ENCODE measurements at places on chromosomes 12 and 14.

- DNase-seq = no peak
These were observed 7.7 kb downstream of the PPP1R3E start for GRCh38 chr14:23294734-23295561.

GRCh38 chr12:124993626-124994436, at the start of gene BRI3BP:
Gene BRI3BP (plus strand): TSS chr12:124993645. CDS start chr12:124993791, 146 bp downstream.
- no peak for DNase-seq

DNA sequence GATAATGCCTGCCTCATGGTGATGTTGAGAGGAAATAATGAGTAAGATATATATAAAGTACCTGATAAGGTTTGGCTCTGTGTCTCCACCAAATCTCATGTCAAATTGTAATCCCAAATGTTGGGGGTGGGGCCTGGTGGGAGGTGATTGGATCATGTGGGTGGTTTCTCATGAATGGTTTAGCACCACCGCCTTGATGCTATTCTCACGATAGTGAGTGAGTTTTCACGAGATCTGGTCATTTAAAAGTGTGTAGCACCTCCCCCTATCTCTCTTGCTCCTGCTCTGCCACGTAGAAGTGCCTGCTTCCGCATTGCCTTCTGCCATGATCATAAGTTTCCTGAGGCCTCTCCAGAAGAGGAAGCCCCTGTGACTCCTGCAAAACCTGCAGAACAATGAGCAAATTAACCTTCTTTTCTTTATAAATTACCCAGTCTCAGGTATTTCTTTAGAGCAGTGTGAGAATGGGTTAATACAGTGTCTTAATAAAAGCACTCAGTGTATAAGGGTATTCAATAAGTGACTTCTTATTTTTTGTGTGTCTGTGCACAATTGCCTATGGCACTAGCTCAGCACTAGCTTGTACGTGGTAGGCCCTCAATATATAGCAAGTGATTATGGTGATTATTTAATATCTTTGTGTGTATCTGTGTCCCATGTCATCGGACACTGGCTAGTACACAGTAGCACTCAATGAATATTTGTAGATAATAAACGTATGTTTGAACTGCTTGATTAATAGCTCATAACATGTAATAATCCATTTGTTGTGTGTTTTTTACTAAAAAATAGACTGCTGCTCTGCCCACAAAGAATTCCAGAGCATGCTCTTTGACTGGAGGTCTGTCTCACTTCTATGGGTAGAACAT, 138.1 kb upstream of the LMNTD1 start:
- no peak for DNase-seq

GRCh38 chr12:90832427-90832826, 122.5 kb downstream of the CCER1 start:
- no peak for DNase-seq

DNA sequence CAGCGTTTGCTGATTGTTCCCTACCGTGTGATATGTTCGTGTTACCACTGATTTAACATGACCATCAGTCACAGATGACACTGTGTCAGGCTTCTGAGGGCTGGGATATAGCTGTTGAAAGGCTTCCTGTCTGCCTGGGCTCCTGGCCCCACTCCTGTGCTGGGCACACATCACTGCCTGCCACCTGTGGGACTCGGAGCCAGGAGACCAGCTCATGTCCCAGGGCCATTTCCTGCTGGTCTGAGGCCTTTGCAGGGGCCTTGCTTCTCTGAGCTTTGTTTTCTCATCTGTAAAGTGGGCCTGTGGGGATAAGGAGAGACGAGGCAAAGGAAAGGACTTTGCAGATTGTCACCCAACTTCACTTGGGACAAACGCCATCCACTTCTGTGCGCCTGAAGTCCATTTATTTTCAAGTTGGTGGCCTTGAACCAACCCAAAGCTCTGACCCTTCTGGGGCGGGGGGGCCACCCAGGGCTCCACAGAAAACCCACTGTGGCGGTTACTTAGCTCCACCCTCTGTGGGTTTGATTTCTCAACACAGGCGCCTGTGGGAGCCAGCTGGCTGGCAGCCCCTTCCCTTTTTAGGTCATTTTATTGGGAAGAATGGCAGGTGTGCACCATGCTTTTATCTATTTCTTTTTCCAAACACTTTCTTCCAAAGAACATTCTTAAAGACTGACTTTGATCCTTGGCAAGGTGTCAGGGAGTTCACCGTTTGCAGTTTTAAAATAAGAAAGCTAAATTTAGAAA, 54.1 kb downstream of the BEGAIN start:
- no peak for DNase-seq

GRCh38 chr12:5268424-5269210, 163.3 kb upstream of the NTF3 start:
- no peak for DNase-seq

DNA sequence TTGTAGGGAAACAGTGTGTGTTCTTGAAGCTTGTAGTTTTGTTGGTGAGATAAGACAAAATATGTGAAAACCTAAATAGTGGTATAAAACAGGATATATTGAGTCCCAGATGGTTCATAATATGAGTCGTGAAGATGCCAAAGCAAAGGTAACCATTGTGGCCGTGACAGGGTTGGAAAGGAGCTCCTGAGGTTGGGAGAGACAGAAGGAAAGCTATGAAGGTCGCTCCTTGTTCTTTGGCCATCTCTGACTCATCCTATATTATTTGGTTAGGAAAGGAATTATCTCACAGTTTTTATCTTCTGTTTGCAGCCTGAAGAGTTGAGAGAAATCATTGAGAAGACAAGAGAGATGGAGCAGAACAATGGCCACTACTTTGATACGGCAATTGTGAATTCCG, 27.1 kb downstream of the ATP6V1D start:
- no peak for DNase-seq

GRCh38 chr12:614411-614970, 48.8 kb downstream of the NINJ2 start:
- no peak for DNase-seq

- no peak for DNase-seq
These were observed 223.1 kb downstream of the RAD51B start for GRCh38 chr14:68042586-68043210.

GRCh38 chr14:51897791-51898355, 37.5 kb downstream of the GNG2 start:
- no peak for DNase-seq

GRCh38 chr12:106032623-106032925, 106.2 kb downstream of the NUAK1 start:
- no peak for DNase-seq

DNA sequence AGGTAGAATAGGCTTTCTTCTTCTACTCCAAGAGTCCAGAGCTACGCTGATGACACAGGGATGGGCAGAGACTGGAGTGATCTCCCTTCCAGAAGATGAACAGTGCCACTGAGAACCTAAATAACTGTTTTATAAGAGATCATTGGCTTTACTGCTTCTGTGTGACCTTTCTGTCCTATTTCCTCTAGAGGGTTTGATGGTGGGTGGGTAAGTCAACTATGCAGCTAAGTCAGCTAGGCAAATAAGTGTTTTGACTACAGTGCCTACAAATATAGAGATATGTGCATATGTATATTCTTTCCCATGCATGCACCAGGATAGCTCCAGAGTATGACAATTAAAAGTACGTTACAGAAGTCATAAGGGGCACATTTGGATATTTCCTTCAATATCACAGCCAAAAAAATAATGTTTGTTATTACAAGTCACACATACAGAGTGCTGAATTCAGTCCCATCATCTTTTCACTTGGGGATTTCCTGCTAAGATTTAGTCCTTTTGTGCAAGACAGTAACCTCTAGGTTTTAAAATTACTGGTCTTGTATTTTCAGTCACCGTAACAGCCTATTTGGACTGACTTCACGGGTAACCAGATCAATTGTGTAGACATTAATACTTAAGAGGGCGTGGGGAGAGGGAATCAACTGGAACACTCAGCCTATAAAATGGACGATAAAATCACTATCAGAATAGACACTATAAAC, 412.6 kb upstream of the SOX5 start:
- no peak for DNase-seq

GRCh38 chr12:124919521-124920352, 5.3 kb upstream of the UBC start:
- no peak for DNase-seq

DNA sequence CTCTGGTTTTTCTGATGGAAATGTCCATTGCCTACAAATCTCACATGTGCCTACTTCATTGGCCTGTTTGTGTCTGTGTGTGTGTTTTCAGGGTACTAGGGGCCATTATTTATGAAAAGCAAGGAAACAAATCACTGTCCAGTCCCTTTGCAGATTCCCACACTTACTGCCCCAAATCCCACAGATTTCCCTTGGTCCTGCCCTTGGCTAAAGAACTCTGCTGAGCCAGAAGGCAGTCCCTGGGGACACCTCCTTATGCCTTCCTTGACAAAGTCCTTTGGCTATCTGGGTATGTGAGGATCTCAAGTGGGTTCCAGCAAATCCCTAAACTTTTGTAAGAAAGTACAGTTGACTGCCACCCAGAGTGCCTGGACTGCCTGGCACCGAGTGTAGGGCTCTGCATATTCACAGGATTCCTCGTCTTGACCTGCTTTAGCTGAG, 388.1 kb downstream of the BCAT1 start:
- no peak for DNase-seq

GRCh38 chr14:31414190-31414833, 6.0 kb downstream of the HEATR5A start:
- no peak for DNase-seq

- DNase-seq = no peak
These were observed 225.6 kb downstream of the VRK1 start for GRCh38 chr14:97022741-97023140.

DNA sequence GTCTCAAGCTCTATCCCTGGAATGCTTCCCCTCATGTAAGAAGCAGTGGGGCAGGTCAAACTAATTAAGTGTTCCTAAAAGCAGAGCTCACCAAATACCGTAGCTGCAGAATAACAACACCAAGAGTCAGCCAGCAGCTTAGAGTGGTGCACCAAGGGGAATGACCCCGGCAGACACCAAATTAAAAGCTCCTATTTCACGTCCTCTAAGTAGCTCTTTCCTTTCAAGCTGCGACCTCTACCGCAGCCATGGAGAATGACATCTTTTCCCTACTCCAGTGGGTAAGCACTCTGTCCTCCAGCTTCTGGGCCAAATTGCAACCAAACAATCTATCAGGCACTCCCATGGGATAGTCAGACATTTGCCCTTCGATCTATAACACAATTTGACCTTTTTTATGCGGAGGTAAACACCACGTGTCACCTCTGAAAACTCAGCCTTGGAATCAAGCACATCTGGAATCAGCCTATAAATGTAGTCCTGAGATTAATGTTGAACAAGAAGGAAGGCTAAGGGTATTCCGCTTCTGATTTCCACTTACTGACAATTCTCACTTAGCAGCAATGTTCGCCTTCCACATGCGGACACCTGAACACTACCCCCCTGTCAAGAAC, 67.6 kb upstream of the CDKN3 start:
- no peak for DNase-seq

- no peak for DNase-seq
These were observed 28.5 kb downstream of the JDP2 start for GRCh38 chr14:75456069-75456996.

GRCh38 chr14:33617154-33617553, 333.7 kb downstream of the EGLN3 start:
- DNase-seq = no peak

DNA sequence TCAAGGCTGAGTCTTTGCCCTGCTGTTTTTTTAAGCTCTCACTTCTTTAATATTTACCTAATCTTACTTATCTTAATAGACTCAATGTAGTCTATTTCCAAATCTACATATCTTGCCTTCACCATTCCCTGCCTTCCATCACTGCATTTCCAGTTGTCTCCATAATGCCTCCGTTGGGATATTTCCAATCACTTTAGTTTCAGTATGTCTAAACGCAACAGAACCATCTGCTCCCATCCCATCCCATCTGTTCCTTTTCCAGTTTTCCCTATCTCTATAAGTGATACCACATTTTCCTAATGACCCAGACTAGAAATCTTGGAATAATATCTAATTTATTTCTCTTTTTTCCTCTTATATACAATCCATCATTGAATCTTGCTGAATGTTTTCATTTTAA, 15.1 kb upstream of the CCDC198 start:
- DNase-seq = no peak

Measured in LNCaP clone FGC (cell line).